ENCODE measurements at places on chromosomes 16 and 17.

GRCh38 chr16:23433261-23433920 lies 19.6 kb downstream of the COG7 start:
- no peak for DNase-seq

DNA sequence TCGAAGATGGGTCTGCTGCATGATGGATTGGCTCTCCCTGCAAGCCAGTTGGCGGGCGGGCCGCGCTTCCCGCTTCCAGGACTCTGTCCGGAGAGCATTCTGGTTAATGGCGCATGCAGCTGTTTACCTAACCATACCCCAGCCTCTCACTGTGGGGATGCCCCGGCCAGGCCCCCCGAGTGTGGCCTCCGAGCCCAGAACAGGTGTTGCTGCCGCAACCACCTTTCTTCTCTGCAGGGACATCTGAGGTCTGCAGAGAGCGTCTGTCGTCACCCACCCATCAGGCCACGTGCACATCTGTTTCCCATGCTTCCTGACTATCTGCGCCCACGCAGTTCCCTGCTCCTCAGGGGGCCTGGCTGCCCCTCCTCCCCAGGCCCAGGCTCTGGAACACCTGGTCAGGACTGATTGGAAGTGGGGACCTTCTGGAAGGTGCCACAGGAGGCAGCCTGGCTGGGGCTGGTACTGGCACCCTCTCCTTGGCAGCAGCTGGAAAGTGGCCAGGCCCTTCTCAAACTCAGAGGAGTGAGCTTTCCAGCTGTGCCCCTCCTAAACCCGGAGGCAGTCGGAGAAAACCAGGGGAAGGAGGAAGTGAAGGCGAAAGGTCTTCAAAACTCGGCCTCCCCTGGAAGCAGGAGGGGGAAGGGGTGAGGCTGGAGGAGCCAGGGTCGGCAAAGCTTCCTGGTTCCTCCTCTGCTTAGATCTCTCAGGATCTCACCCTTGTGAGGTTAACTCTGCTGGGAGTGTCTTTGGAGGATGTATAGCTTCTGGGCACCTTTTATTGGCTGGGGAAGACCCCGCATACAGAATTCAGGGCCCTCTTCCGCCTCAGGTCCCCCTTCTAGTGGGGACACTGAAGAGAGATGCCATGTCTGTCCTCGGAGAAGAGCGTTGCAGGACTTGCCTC lies 64.5 kb upstream of the CIBAR2 start:
- DNase-seq, result no peak

DNA sequence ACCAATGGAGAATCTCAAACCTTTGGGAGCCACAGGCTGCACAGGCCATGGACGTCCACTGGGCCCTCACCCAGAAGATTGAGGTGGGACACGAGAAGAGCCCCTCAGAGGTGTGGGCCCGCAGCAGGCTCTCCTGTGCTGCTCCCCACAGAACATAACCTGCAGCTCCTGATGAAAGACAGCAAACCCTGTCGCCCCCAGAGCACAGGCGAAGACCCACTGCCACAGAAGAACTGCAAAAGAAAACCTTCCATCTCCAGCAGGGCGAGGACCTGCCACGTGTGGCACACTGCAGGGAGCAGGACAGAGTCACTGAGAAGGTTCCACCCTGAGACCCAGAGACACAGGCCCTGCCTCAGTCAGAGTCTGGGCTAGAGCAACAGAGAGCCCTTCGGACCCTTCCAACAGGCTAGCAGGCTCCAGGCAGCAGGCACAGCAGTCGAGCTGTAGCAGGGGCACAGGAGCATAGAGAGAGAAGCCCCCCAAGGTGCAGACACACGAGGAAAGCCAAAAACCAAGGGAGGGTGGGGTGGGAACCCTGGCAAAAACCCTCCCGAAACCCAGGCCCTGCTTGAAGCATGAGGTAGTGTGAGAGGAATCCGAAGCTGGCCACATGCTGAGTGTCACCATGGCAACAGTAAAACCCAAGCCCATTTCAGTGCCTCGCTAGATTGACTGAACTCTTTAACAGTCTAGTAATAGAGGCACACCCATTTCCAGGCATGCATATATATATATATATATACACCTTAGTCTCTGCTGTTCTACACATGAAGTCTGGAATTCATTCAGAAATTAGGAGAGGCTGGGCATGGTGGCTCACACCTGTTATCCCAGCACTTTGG lies 60.0 kb upstream of the CHMP6 start:
- no peak for DNase-seq

DNA sequence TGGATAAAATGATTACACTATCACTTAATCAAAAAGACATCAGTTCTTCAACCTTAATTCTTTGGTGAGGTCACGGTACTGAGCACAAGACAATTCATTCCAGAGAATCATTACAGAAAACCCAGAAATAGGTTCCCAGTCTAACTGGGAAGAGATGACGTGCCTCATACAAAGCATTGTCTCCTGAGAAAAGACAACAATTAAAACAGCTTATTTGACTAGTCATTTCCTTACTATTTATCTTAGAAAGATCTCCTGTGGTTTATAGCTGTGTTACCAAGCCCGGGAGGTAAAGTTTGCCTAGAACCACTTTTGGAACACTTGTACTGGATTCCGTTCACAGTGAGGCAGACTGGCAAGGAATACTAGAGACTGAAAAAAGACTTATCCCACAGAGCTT lies 5.1 kb downstream of the PHF12 start:
- DNase-seq, result no peak

GRCh38 chr17:50871364-50871763 lies 5.2 kb upstream of the TOB1 start:
- DNase-seq, result peak; percentile 73

DNA sequence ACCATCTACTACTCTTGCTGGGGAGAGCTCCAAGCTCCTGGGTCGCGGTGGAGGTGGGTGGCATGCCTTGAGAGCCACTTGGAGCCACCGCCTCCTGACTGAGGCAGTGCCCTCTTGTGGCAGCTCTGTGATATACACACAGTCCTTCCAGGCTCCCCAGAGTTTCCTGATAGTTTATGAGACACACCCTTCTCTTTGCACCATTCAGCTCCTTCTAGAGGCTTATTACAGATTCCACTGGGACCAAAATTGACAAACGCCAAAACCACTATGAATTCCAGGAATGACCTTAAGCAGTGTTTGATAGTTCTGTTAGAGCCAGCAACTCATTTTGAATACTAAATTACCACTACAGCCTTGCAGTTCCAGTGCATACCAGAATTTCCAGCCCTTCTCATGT lies 170.1 kb upstream of the CDH13 start:
- no peak for DNase-seq

GRCh38 chr17:2400474-2400866 lies 390 bp downstream of the MNT start:
- DNase-seq, result peak; percentile 53

DNA sequence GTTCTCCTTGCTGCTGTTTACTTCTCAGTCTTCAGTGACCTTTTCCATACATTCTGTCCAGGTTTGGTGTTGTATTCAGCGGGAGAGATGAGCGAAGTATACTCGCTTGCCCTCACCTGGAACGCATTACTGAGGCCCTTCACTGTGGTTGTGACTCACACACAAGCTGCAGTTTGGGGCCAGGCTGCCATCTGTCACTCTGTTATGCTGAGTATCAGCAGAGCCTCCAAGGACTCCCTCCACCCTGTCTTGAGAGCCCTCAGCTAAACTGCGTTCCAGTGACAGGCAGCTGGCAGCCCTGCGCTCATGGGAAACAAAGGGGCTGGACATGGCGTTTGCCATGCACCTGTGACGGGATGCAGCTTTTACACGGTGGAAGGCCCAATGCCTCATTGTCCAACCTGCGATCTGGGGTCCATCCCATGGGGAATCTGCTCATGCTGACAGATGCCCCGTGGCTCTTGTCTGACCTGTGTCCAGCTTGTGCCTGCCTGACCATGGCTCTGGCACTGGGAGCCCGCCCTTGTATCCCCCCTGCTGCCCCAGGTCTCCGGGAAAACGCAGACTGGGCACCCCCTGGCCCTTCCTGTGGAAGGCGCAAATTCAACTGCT lies 6.5 kb upstream of the ZNF778 start:
- no peak for DNase-seq

DNA sequence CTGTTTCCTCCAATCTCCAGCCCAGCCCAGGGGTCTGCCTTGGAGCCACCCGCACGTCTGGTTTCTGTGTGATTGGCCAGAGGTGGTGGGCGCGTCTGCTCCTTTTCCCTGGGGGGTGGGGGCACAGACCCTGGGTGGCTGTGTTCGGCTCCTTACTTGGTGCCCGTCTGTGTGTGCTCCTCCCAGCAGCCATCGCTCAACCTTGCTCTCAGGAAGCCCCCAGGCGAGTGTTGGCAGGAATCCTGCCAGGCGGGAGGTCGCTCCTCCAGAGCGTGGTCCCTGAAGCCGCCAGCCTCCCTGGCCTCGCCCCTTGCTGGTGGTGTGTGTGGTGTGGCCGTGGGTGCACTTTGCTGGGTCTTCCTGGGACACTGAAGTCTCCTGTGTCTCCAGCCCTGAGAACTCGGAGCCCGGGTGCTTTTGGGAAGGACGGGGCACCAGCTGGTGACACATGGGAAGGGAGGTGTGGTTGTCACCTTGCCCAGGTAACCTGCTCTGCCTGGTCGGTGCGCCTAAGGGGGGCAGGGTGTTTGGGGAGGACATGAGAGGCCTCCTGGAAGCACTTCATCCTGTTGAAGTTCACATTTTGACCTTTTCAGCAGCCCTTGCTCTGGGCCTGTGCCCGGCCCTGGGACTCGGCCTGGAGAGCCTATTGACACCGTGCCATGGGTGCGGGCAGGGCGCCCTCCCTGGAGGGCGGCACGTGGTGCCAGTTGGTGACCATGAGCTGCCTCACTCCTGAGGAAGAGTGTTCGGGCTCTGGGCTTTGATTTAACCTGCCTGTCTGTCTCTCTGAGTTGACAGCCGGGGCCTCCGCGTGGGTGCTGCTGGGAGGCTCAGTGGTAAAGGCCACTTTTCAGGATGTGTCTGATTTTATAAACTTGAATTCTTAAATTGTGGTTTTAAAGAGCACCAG lies 49.0 kb upstream of the ZNF750 start:
- DNase-seq, result no peak

GRCh38 chr16:96935-97381 lies 18.9 kb downstream of the MPG start:
- peak; percentile 91 for DNase-seq
